Activated naive CD4-positive, alpha-beta T cell treated with anti-CD3 and anti-CD28 coated beads, Interleukin-2, amount 50 U/mL, for 72 hours (primary cell): ENCODE measurements at places on chromosomes 6 and 20. TPM values are rescaled to one million over a fixed set of nuclear protein-coding genes. Genes with fewer than 3 reads are reported as not detected.

The MATN4 gene
- total RNA-seq = 0.11 TPM

The BNIP5 gene
- not detected for total RNA-seq

DNA sequence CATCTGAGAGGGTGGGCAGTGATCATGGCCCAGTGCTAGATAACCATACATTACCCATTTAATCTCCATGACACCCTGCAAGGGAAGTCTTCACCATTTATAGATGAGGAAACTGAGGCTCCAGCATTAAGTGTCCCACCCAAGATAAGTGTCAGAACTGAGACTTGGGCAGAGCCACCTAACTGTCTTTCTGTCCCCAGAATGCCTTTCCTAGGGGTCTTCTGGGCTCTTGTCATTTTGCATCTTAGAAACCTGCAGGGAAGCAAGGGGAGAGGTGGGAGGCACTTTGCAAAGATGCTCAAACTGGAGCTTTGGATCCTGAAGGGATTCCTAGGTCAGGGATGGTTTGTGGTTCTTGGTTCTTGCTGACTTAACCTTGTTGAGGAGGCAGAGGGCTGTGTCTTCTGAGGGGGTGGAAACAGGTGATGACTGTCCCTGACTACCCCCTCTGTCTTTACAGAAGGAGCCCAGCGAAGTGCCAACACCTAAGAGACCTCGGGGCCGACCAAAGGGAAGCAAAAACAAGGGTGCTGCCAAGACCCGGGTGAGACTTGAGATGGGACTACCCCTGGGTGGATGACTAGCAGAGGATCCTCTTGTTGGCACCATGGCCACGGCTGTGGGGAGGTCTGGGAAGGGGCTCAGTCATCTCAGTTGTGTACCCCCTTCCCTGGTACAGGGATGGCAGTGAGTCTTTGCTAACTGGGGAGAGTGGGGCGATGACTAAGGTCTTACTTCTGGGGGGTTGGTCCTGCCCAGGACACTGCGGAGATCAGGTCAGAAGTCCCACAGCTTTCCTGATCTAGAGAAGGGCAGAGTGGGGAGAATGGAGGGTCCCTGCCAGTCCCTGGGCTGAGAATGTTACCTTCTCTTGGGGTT, 5.8 kb downstream of the HMGA1 start:
- no peak for DNase-seq

DNA sequence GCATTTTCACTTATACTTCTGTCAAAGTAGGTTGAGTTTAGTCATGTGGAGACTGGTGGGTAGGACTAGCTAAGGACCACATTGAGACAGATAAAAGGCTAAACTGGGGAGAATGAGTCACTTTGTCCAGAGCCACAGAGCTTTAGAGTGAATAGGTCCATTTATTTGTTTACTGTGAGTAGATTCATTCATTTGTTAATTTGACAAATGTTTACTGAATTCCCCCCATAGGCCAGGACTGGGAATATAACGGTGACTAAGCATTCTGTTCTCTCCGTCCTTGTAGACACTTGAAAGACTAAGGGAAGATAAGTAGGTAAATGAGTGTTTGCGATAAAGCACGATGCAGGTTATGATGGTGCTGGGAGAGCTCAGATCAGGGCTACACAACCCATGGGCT, 699.7 kb upstream of the ID4 start:
- DNase-seq = no peak

DNA sequence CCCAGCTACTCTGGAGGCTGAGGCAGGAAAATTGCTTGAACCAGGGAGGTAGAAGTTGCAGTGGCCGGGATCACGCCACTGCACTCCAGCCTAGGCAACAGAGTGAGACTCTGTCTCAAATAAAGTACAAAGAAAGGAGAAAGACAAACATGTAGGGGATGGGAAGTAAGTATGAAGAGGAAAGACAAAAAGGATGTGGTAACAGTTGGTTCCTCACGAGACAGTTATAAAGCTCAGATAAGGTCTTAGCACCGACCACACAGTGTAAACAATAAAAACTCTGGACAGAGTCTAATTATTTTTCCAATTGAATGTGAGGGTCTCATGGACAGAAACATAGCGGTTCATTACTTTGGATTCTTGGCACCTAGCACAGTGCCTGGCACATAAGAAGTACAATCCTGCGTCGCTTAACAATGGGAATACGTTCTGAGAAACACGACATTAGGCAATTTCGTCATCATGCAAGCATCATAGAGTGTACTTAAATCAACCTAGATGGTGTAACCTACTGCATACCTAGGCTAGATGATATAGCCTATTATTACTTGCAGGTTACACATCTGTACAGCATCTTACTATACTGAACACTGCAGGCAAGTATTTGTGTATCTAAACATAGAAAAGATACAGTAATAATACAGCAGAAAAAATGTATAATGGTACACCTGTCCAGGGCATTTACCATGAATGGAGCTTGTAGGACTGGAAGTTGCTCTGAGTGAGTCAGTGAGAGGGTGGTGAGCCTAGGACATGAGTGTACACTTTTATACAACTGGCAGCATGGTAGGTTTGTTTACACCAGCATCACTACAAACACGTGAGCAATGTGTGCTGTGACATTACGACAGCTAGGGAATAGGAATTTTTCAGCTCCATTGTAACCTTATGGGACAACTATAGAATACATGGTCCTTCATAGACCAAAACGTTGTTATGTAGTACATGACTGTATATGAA, 38.2 kb downstream of the MBOAT1 start:
- no peak for DNase-seq

GRCh38 chr6:156954816-156955215, 177.6 kb downstream of the ARID1B start:
- DNase-seq = no peak

DNA sequence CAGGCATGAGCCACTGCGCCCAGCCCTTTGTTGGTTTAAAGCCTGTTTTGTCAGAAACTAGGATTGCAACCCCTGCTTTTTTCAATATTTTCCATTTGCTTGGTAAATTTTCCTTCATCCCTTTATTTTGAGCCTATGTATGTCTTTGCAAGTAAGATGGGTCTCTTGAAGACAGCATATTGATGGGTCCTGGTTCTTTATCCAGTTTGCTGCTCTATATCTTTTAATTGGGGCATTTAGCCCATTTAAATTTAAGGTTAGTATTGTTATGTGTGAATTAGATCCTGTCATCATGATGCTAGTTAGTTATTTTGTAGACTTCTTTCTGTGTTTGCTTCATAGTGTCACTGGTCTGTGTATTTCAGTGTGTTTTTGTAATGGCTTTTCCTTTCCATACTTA, 46.8 kb downstream of the ZC2HC1B start:
- no peak for DNase-seq

DNA sequence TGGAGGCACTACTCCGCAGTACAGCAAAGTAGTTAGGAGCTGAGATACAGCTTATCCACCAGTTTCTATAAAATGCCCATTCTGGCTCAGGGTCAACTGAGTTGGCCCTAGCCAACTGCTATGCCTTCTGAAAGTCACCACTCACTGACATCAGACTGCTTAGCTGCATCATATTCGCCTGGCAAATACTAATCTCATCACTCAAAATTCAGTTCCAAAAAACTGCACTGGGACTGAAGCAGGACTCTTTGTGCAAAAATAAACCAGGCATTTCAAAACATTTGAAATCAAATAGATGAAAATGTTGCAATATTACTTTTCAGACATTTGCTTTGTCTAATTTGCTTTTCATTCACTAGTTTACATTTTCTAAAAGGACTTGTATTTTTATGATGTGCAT, 230.0 kb downstream of the ALDH8A1 start:
- DNase-seq = no peak
